ENCODE measurements at places on chromosomes 1 and 21.

DNA sequence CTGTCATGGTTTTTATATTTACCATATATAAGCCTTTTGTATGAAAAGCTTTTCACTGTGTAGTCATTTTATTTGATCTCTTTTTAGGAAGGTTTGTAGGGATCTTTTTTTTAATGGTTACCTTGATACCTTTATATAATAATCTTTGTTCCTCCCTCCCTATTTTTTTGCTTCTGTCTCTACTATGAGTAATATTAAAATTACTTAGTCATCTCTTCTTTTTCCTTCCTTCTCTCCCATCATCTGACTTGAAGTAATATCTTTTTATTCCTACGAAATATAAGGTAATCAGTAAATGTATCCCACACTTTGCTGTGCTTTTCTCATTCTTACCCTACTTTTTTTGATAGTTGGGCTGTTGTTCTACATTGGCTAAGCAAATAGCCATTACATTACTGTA lies 161.4 kb downstream of the MAGI3 start:
- no peak for DNase-seq

GRCh38 chr21:40850071-40850470 lies 3.1 kb upstream of the DSCAM start:
- no peak for DNase-seq

DNA sequence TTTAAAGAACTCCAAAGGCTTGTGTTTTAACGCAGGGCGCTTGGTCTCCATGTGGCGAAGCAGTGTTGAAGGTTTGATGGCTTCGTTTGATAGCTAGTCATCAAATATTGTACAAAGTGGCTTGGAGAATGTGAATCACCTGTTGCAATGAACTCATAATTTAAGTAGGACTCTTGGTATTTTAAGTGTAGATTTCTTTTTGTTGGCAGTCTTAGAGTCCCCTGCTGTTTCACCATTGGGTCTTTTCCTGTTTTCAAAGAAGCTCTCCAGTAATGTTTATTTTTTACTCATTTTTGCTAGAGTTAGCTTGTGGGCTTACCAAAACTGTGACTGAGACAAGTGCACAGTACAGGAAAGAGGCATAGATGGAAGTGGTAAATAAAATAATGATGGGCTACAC lies 26.2 kb downstream of the RASAL2 start:
- DNase-seq = no peak

GRCh38 chr1:229844675-229845074 lies 218.6 kb downstream of the URB2 start:
- no peak for DNase-seq

- no peak for DNase-seq
Measured at GRCh38 chr1:151325646-151326429, 1.4 kb downstream of the PI4KB start.

GRCh38 chr21:39567180-39567972 lies 45.4 kb upstream of the B3GALT5 start:
- no peak for DNase-seq

DNA sequence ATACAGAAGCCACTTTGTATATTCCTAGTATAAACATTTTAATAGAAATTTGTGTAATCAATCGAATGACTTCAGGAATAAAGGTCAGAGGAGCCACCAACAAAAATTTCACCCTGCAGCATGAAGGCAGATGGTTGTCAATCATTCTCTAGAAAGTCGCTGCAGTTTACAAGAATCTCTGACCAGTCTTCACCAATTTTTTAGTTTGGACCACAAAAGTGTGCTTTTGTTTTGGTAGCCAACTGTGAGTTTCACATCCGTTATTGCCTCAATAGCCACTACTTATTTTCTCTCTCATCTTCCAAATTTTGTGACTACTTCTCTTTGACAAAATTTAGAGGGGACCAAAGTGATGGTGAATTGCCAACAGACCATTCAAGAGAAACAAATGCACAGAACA lies 1155.6 kb downstream of the AMY1C start:
- DNase-seq = no peak

DNA sequence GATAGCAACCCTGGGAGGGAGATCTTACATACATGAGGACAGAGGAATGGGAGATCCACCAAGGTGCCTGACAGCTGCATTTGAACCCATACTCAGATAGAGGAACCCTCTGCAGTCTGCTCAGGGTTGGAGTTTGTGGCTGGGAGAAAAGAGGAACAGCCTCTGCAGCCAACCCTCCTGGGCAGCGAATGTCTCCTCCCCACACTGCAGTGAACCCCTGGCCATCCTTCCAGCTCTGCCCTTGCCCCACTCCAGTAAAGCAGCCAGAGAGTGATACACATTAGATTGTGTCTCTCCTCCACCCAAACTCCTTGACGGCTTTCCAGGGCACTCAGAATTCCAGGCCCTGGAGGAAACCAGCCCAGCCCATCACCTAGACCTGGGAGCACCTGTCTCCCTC lies 137.7 kb downstream of the RUNX1 start:
- no peak for DNase-seq

- DNase-seq = no peak
Measured at GRCh38 chr1:200354243-200354642, 55.6 kb downstream of the ZNF281 start.

- no peak for DNase-seq
Measured at GRCh38 chr1:243286409-243287122, 30.7 kb downstream of the SDCCAG8 start.

- DNase-seq = no peak
Measured at GRCh38 chr1:172723251-172723650, 64.3 kb downstream of the FASLG start.

DNA sequence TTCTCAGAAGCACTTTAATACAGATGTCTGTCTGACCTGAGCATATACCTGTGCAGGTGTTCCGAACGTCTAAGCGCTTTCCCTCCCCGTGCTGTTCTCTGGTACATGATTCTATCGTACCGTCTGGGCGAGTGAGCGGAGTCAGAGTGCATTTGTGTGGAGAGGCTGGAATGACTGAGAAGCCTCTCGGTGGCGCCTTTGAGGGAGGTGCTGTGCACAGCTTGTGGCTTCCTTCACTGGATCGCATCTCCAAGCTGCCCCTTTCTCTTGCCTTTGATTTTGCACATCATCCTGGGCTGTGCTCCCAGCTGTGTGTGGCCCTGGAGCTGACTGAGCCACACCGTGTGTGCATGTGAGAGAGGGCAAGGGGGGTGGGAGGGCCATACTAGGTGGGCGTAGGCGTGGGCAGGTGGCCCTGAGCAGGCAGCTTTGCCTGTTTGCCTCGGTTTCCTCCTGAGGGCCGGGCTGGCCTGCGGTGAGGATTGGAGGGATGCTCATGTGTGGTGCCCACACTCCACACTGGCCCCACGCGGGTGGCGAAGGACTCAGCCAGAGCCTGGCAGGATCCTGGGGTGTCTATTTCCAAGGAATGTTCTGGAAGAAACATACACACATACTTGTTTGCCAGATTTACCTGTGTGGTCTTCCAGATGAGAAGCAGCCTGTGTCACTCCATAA lies 105.3 kb downstream of the ADARB1 start:
- DNase-seq = no peak

GRCh38 chr1:53068314-53069099 lies 6.5 kb downstream of the PODN start:
- DNase-seq = no peak

All from stimulated activated CD4-positive, alpha-beta T cell treated with anti-CD3 and anti-CD28 coated beads, Interleukin-15, amount 100 ng/mL, for 1 hour (primary cell).